ENCODE measurements at places on chromosomes 1 and 21.
A peak's percentile ranks its signal among the peaks of the same experiment; 100 is the strongest.

DNA sequence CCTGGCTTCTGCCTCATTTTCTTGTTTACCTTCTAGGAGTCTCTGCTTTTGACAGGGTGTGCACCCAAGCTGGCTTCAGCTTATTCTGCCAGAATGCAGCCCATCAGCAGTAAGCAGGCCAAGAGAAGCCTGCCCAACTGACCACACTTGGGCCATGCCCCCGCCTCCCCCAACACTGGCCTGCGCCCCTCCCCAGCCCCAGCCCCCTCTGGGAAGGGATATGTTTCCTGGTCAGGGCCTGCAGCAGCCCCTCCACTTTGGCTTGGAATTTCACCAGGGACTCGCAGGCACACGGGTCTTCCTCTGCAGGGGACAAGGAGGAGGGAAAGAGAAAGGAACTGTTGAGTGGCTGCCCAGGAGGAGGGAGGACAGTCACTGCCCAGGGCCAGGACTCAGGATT lies 9.4 kb downstream of the MATN1 start:
- no peak for DNase-seq

DNA sequence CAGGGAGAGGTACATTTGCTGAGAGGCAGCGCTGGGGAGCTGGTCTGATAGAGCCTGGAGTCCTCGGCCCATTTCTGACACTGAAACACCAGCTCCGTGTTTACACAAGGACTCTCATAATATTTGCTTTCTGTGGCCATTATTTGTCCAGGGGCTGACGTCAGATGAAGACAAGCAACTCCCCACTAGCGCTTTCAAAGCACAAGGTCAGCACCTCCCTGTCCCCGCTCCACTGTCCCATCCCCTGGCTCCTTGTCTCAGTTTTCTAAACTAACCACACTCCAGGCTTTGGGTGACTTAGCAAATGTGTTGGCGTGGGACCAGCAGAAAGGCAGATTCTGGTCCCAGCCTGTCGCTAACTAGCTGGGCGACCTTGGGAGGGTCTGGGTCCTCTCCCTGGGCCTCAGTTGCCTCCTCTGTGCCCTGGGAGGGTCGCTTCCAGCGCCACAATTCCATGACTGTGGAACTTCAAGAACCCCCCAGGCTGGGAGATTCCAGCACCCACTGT lies 37.4 kb upstream of the ZBTB40 start:
- peak; percentile 93 for DNase-seq

DNA sequence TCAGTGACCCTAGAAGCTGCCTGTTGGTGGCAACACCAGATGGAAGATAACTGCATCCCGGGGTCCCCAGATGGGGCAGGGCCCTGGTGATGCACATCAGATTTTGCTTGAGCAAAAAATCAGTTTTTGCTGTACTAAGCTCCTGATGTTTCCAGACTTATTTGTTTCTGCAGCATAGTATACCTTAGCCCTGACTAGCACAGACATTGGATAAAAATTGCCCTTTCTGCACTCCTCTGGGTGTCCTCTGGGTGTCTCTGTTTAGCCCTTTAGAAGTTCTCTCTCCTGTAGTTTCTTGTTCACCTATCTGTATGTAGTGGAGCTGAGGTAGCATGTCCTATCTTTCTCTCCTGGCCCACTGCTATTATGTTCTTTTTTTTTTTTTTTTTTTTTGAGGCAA lies 30.3 kb upstream of the PLA2G2C start:
- DNase-seq, result no peak

DNA sequence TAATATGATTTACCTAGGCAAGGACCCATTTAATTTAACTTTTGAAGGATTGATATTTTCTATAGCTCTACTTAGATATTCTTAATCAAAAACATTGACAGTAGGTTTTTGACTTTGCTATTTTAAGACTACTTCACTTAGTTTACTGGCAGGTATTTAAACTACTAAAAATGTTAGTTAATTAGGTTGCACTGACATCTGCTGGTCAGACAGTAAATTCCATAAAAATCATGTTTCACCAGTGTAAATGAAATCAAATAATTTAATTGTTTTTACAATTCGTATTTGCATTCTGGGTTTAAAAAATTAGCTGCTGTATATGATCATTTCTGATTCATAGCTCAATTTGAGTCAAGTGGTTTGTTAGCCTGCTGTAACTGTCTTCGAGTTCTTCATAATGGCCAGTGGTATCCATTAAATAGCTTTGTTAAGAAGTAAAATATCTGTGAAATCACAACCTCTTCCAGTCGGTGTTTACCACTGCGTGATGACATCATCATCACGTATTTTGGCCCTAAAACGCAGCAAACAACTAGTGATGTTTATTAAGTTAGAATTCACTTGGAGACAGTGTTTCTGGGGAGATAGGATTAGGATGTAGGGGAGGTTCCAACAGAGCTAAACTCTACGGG lies 26.2 kb downstream of the EXTL2 start:
- no peak for DNase-seq

DNA sequence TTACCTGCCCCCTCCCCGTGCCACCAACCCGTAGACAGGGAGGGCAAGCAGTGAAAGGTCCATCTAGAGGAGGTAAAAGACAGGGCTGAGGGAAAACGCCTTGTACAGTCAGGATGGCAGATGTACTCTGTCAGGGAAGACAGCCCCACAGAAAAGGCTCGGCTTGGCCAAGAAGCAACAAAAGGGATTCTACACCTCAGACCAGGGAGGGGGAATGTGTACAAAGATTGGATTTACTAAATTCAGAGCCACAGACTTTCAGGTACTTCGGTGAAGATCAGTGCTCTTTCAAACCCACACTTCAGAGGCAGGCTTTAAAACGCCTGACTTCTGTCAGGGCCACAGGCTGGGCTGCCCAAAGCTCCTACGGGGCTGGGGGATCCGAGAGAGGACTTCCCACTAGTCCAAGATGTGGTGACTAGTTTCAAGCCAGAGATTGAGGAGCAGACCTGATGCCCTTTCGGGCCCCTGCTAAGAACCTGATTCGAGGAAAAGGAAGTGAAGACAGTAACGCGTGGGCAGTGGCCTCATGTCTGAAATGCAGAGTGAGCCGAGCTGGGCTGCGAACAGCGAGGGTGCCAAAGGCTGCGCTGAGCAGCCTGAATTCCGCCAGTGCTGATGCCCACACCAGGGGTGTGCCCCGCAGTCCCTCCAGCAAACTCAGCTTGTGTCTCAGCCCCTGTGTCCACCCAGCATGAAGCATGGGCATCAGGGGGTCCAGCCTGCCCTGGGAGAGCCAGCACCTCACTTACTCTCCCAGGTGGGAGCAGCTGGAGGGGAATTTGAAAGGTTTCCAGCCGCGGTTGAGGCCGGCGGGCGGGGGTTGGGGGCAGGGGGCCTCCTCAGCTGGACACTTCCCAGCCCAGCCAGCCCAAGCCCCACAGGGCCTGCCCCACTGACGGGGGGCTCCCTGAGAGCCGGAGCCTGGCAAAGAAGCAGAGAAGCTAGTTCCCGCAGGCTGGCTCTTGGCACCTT lies 36.2 kb downstream of the KIAA1614 start:
- DNase-seq, result no peak

DNA sequence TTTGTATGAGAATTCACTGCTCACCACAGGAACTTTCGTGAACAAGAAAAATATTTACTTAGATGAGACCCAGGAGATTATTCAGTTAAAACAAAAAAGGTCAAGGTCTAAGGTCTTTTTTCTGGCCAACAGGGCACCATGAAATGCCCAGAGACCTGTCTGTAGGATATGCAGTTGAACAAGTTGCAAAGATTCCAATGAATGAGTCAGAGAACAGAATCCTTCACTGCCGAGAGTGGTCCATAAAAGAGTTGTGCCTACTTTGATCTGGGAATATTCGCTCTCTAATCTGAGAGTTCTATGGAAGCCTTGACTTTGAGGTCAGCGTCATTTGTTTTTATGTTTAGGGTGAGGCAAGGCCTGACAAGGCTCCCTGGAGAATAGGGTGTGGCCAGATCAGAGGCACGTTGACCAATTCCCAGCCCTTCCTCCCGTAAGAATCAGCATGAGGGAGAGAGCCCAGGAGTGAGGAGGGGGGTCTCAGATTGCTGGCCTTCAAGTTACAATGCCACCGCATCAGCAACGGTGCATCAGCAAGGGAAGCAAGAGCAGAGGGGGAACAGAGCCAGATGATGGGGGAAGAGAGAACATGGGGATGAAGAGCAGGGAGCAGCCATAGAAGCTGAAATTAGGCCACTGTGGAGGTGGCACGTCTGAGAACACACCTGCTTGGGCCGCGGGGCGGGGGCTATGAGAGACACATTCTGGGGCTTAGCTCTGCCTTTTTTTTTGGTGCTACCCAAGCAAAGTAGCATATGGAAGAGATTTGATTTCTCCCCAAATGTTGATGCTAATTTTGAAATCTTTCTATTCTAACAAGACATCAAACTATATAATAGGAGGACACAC lies 206.4 kb upstream of the RAB4A start:
- no peak for DNase-seq

All from thyroid gland (tissue), 4 donors.